ENCODE measurements at places on chromosomes 5 and 9.
A peak's percentile ranks its signal among the peaks of the same experiment; 100 is the strongest.

DNA sequence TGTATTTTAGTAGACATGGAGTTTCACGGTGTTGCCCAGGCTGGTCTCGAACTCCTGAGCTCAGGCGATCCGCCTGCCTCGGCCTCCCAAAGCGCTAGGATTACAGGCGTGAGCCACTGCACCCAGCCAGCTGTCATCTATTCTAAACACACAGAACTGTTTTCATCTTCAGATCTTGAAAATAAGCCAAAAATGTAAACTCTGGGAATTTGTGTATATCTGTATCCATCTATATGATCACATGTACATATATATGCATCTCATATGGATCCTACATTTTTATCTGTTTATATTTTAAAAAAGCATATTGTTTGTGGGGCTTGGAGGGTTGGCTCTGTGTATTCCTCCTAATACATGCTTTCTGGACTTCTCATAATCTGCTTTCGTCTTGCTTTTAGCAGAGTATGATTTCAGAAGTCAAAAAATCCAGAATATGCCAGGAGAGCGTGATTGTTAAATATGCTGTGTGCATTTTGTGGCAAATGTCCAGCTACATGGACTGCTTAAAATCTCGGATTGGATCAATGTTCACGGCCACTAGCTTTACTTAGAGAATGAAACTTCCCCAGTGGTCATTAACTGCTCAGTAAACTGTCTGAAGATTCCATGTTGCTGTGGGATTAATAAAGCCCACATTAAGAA is 274.4 kb upstream of the IRX1 start:
- no peak for DNase-seq

GRCh38 chr5:122874179-122874875 is 28.9 kb downstream of the SNX24 start:
- peak; percentile 49 for DNase-seq

GRCh38 chr5:7000310-7000709 is 287.1 kb downstream of the TENT4A start:
- DNase-seq, result no peak

DNA sequence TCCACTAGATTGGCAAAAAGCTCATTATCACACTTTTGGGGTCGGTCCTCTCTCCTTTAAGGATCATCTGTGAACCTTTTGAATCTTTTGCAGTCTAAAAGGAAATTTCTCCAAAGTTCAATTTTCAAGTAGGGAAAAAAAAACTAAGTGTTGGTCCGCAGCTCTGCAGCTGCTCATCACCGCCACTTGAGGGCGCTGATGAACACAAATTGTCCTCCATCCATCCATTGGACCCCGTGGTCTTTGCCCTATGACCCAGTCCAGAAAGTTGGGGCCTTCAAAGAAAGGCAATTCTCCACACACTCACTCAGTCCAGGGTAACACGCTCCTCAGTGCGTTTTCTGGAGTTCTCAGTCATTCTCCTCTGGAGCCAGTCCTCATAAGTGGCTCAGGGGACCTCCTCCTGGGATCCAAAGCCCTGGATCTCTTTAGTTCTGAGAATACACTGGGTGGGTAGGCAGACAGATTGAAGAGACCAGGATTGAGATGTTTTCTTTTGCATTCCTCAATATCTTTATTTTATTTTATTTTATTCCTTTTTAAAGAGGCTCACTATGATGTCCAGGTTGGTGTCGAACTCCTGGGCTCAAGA is 63.6 kb upstream of the SLC28A3 start:
- no peak for DNase-seq

GRCh38 chr5:155013526-155013925 is at the start of gene KIF4B:
Gene KIF4B (plus strand): TSS chr5:155013755. CDS start chr5:155013860, 105 bp downstream.
- no peak for DNase-seq

- no peak for DNase-seq
Observed at GRCh38 chr9:70795841-70796240, 325.6 kb downstream of the TRPM3 start.
